ENCODE measurements at places on chromosomes 7 and 10.

- no peak for DNase-seq
Measured at GRCh38 chr7:99772565-99772964, 11.4 kb downstream of the CYP3A4 start.

- DNase-seq = no peak
Measured at GRCh38 chr10:1089017-1089689, 33.0 kb downstream of the WDR37 start.

DNA sequence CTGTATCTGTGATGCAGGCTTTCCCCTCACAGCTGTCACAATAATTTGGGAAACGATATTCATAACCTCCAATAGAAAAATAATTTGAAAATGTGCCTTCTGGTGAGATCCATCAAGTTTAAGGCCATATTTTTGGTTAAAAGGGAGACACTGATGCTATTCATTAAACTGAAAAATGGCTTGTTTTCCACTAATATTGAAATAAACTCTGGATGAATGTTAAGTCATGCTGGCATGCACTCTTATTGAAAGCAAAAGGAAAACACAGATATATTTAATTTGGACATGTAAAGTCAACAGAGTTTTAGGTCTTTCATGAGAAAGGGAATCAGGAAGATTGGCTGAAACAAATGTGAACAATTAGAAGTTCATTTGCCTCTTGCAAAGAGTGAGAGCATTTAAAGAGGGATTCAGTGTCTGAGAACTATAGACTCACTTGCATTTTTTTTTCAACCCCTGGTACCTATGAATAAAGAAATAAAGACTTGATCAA, 879.2 kb downstream of the LRMDA start:
- DNase-seq = no peak

DNA sequence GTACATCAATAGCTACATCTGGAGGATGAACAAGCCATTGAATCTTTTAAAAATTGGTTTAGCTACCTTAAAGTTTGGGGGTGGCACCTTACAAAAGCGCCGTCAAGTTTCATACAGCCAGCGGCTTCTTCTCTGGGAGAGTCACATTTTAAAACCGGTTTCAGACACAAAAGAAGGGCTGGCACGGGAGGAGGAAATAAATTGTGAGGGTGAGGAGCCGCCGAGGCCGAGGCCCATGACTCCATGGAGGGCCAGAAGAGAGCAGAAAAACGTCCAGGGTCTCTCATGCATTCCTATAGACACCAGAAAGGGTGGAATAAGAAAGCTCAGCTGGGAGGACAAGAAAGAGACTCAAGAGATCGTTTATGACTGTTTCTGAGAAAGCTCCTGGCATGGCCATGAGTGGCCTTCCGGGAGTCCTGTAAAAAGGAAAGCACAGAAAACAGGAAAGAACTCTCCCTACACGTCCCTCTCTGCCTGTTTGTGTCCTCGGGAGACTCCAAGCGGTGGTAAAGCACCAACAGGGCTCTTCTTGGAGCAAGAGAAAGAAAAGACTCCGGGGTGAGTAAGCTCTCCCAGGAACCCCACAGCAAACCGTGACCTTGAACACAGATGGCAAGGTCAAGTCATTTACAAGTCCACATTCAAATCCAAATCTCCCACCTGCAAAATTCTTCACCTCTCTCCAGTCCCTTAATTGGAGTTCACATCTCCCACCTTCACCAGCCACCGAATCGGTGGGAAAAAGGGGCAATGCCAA, 1.8 kb downstream of the FRAT2 start:
- DNase-seq = no peak

DNA sequence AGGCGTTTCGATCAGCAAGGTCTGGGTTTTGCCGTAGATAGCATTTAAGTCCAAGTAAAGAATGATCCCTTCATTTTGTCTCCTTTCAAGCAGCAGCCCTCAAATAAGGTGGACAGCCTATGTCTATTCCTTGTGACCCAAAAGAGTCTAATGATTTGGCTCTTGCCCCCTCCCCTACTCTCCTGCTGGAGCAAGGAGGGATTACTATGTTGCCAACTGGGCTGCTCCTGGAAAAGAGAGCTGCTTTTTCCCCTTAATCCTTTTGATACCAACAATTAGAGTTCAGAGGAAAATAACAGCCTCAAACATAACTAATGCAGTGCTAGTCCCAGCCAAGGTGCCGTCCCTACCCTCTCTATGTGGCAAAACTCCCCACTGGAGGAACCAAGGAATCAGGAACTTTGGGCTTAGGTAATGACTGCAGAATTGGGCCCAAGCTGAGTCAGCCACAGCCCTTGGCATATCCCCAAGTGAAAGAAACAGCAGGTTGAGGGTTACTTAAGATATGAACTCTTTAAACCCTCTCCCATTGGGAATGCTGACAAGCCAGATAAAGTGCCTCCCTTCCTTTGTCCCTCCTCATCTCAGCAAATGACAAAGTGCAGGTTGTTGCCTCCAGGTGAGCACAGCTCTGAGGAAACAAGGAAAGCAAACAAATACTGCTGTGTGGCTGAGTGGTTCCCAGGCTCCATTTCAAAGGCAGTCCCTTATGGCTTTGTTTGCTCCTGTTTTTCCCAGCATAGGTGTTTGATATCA, 643.7 kb downstream of the INHBA start:
- DNase-seq = no peak

DNA sequence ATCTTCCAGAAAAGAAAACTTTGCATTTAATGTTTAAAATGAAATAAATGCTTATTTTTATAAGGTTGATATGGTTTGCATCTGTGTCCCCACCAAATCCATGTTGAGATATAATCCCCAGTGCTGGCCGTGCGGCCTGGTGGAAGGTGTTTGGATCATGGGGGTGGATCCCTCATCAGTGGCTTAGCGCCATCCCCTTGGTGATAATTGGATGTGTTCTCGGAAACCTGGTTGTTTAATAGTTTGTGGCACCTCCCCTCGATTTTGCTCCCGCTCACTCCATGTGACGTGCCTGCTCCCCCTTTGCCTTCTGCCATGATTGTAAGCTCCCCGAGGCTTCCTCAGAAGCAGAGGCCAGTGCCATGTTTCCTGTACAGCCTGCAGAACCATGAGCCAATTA, 2.4 kb upstream of the MTPAP start:
- no peak for DNase-seq

- no peak for DNase-seq
Measured at GRCh38 chr10:78692071-78692470, 376.7 kb upstream of the ZMIZ1 start.

DNA sequence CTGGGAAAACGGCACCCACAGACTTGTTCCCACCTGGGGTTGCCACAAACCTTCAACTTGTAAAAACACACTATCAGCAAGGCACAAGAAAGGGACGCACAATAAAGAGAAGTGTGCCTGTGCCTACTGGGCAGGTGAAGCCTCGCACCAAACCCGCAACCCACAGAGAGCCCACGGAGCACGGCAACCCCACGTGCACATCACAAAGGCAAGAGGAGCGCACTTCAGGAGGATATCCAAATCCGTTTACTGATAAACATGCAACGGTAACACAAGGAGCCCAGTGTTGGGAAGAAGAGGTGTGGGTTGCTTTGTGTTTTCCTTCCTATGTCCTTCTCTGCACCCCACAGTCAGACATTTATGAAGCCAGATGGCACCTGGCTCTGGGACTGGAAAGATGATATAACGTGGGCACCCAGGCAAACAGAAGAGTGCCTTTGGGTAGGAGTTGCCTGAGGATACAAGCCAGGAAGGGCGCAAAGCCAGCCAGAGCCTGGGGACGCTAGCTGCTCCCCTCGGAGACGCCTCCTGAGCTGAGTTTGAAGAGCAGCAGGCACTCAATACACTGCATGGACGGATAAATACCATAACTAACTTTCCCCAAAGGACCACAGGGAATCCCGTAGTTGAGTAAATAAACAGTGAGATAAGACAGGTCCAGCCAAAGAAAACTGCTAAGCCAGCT, 41.6 kb downstream of the TCERG1L start:
- no peak for DNase-seq

DNA sequence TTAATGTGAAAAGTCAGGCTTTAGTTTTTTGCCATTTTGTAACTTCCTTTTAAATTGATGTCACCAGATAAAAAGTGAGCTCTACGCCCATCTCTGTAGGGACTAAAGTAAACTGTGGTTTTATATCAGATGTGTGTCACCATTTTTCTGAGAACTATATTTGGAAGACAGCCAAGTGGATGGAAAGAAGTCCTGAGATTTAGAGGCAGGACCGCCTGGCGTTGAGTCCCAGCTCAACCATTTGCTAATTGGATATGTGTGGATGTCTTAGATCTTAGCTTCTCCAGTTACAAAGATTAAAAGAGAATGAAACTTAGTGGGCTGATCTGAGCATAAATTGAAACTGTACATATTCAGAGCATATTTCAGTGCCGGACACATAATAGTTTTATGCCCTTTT, 691.6 kb upstream of the CELF2 start:
- DNase-seq = no peak

- DNase-seq = no peak
Measured at GRCh38 chr7:101453617-101454016, 90.9 kb downstream of the COL26A1 start.

GRCh38 chr7:43753271-43753810, 5.1 kb upstream of the BLVRA start:
- no peak for DNase-seq

DNA sequence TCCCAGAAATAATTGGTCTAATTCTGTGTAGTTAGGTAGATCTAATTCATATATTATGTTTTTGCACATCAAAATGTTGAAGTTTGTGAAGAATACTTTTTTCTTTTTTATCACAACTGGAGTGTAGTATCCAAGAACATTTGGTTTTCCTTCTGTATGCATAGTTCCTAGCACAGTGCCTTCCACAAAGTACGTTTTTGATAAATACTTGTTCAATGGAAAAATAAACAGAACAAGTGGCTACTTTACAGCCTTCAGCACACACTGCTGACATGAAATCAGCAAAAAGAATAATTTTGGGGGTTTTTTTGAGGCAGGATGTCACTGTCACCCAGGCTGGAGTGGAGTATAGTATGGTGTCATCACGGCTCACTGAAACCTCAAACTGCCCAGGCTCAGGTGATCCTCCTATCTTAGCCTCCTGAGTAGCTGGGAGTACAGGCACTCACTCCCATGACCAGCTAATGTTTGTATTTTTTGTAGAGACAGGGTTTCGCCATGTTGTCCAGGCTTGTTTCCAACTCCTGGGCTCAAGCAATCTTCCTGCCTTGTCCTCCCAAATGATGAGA, 27.9 kb downstream of the TARP start:
- no peak for DNase-seq

GRCh38 chr7:18469316-18469715, 26.2 kb upstream of the HDAC9 start:
- no peak for DNase-seq

GRCh38 chr10:124728071-124728829, 15.9 kb downstream of the FAM53B start:
- peak; percentile 73 for DNase-seq

DNA sequence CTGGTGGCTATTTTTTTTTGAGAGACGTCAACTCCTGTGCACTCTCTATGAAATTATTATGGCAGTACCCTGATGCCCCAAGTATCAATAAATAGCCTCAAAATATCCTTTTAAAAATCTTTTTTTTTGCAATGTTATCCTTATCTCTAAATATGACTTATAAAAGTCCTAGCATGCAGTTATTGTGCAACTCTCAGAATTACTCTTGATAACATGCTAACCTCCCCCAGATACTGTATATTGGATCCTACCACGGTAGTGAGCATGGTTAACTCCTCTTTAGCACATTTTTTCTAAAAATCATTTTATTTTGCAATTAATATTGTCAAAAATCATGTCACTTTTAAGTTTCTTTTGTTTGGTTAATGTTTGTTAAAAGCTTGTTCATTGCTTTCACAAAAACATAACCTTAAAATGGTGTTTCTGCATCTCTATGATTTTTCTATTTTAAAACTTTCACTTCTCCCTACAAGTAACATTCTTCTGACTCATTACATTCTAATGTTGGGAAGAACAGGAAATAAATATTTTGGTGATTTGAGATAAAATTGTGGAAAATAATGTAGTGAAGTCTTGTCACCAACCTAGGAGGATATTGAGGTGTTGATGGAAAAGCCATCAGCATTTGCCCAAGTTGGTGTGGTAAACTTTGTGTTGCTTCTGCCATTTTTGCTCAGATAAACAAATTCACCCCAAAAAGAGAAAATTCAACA, 42.1 kb upstream of the ADRA2A start:
- no peak for DNase-seq

DNA sequence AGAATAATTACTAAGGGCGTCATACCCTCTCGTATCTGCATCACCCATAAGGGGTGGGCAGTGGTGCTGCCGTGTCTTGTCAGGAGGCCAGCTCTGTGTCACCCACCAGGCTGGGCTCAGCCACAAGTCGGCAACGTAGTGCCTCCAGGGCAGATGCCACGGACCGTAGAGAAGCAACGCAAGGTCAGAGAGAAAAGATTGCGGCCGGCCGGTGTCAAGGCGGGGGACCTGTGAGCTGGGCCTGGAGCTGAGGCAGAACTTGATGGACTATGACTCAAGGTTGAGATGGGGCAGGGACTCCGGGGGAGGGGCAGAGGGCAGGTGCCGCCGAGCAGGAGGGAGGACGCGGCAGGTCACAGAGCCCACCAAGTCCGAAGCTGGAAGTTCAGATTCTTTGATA, 29.5 kb downstream of the FOXK1 start:
- DNase-seq = no peak

DNA sequence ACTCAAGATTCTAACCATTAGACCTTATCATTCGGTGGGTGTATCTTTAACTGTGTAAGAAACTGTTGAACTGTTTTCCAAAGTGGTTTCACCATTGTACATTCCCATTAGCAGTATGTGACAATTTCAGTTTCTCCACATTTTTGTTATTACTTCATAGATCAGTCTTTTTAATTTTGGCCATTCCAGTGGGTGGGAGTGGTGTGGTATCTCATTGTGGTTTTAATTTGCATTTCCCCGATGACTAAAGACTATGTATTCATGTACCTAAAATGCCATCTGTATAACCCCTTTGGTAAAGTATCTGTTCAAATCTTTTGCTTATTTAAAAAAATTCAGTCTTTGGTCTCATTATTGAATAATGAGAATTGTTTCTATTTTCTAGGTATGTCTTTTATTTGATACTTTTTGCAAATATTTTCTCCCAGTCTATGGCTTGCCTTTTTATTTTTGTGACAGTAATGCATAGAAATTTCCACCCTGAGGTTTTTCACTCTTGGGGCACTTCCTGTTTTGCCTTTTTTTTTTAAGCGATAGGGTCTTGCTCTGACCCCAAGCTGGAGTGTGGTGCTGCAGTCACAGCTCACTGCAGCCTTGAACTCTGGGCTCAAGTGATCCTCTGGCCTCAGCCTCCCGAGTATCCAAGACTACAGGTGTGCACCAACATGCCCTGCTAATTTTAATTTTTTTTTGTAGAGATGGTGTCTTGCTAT, 141.1 kb upstream of the ITGB1 start:
- no peak for DNase-seq

DNA sequence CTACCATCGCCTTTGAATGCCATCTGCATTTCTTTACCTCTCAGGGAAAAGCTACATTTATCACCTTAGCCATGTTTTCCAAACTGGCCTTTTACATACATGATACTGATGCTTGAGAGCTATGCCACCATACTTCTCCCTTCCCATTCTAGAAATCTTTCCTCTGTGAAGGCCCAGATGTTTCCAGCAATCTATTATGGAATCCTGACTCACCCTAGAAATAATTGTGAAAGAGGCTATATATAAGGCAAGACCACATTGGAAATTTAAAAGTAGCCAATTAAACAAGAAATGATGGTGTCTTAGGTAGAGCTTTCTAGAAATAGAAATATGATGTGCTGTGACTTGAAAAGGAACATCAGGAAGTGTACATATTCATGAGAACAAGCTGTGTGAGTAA, 389.7 kb downstream of the INHBA start:
- no peak for DNase-seq

Measured in tibial artery (tissue), 4 donors.